Activated CD4-positive, alpha-beta T cell treated with anti-CD3 and anti-CD28 coated beads, Interleukin-2, amount 10 ng/mL, durations not matched to agents 7 days and 5 days (primary cell): ENCODE measurements at places on chromosomes 7 and 10. TPM values are rescaled to one million over a fixed set of nuclear protein-coding genes. Genes with fewer than 3 reads are reported as not detected.

DNA sequence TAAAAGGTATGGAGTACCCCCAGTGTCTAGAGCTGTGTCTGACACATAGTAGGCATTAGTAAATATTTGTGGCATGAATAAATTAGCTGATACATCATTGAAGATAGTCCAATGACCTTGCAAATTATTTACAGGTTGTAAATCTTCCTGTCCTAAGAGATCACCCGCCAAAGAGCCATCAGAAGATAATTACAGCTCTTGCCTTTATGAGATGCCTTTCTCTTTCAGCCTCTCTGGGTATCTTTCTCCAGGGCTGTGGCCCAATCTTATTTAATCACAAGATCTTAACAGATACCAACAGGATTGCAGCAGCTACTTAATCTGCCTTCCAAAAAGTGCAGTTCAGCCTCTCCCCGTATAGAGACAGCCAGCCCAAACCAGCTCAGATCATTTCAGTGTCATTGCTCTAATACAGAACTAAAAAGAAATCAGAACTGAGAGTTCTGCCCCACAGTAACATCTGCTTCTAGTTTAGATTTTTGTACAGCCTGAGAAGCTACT is 41.5 kb downstream of the MYOF start:
- no peaks in the 10 kb centered on the region for H3K36me3 ChIP-seq
- H3K4me1 ChIP-seq, result no peaks in the 10 kb centered on the region
- H3K27ac ChIP-seq, result no peak overlapping the region
- no peak for DNase-seq
- no peak overlapping the region for H3K4me3 ChIP-seq

DNA sequence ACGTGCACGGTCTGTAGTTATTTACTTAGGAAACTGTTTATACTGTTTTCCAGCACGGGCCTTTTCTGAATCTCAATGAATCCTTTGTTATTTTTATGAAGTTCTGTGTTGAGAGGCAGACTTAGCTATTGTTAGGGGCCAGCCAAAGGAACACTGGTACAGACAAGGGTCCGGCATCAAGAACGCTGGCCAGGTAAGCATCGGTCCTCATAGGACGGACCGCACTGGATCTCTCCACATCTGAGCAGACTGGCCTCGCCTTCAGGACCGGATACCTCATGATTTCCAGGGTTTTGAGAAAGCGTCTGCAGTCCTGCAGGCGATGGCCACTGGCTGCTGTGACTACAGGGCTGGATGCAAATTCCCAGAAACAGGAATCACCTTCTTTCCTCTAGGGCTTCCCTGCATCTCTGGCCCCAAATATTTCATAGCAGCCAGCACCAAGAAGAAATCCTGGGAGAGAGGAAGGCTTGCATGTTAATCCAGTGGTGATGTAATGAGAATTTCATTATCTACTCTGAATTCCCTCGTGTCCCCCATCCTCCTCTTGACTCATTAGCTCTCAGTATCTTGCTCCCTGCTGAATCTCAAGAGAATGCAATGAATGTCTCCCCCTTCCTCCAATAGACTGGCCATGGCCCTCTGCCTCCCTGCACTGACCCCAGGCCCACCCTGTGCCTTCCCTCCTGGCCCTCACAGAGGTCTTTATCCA is 325.4 kb upstream of the NPVF start:
- H3K4me1 ChIP-seq, result peaks cover 6% of the 10 kb centered on the region
- H3K36me3 ChIP-seq, result no peaks in the 10 kb centered on the region
- no peak overlapping the region for H3K27ac ChIP-seq
- H3K4me3 ChIP-seq, result no peak overlapping the region
- no peak for DNase-seq

DNA sequence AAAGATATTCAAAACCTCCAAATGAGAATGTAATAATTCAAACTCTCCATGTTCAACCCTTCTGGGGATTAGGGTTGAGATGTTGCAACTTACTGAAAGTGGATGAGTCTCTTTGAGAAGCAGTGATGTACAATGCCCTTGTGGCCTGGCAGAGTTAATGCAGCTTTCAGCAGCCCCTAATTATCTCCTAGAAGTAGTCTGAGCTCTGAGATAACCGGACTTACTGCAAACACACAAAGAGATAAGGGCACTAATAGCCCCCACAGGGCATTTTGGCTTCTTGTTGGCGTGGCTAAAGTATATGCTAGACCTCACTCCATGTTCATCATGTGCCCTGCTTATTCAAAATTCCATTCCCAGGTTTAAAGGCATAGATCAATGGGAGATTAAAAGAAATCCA is 404.7 kb downstream of the NEBL start:
- no peak overlapping the region for H3K4me3 ChIP-seq
- H3K27me3 ChIP-seq, result no peaks in the 10 kb centered on the region
- no peaks in the 10 kb centered on the region for H3K4me1 ChIP-seq
- H3K36me3 ChIP-seq, result no peaks in the 10 kb centered on the region

- H3K27me3 ChIP-seq, result peaks cover 22% of the 10 kb centered on the region
- no peaks in the 10 kb centered on the region for H3K36me3 ChIP-seq
- H3K4me3 ChIP-seq, result no peak overlapping the region
- H3K4me1 ChIP-seq, result no peaks in the 10 kb centered on the region
- no peak for DNase-seq
- no peak overlapping the region for H3K27ac ChIP-seq
Measured at GRCh38 chr7:149404396-149404795, 56.5 kb downstream of the ZNF777 start.

Gene HEPACAM2
- total RNA-seq, result not detected
